ENCODE measurements at places on chromosomes 12 and 14.

- DNase-seq, result no peak
These were observed 12.4 kb downstream of the KRT7 start for GRCh38 chr12:52245259-52245961.

- no peak for DNase-seq
These were observed 474 bp downstream of the FITM1 start for GRCh38 chr14:24130717-24131548.

DNA sequence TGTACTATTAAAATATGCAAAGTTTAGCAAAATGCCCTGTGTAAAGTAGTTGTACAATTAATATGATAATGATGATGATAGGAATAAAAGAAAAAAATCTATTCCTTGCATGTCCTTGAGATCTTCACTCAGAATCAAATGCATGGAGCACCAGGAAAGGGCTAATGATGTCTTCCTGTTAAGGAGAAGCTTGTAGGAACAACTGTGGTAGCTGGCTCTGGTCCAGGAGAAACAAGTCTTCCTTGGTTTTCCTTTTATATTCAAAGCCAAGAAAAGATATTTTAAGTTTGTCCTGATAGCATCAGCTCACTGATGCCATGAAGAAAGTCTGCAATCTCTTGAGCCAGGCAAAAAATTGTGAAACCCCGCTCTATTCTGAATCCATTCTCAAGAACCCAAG, 138.9 kb downstream of the PIK3C2G start:
- no peak for DNase-seq

DNA sequence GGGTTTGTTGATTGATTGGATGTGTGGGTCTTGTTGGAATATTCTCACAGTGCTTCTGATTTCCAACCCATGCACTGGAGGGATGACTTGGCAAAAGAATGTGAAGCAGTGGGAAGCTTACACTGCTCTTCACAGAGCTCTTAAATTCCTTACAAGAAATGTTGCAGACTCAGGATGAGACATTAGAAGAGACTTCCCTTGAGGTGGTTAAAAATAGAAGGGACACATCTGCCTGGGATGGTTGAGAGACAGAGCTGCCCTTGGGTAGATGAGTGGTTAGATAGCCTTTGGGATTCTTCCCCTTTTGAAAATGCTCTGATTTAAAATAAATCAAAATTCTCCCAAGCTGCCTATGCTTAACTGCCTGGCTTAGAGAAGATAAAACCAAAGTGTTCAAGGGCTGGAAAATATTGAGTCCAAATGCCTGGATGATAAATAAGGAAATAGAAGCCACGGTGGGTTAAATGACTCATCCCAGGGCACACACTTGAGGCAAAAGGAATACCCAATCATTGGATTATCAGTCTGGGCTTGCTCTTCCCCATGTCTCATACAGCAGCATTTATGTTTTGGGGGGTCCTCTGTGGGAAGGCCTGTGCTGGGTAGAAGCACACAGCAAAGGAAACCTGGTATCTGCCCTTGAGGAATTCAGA, 264.3 kb downstream of the AKAP6 start:
- no peak for DNase-seq

- no peak for DNase-seq
These were observed 11.1 kb upstream of the ANO6 start for GRCh38 chr12:45204757-45205156.

DNA sequence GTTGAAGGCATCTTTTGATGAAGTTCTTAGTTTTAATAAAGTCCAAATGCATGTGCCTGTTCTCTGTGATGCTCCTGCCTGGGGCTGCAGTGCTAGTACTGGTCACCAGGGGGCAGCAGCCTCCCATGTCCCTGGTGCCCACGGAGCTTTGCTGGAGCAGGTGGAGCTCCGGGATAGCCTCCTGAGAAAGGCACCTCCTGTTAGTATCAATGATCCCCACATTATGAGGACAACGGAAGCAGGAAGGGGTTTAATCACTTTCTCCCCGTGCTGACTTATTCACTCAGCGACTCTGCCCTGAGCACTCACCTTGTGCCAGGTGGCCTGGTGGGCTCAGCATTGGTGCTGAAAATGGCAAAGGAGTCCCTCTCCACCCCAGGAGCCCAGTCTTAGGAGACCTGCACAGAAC, 123.0 kb upstream of the PZP start:
- peak; percentile 9 for DNase-seq

- no peak for DNase-seq
These were observed 61.3 kb downstream of the PHLDA1 start for GRCh38 chr12:75970310-75970709.

DNA sequence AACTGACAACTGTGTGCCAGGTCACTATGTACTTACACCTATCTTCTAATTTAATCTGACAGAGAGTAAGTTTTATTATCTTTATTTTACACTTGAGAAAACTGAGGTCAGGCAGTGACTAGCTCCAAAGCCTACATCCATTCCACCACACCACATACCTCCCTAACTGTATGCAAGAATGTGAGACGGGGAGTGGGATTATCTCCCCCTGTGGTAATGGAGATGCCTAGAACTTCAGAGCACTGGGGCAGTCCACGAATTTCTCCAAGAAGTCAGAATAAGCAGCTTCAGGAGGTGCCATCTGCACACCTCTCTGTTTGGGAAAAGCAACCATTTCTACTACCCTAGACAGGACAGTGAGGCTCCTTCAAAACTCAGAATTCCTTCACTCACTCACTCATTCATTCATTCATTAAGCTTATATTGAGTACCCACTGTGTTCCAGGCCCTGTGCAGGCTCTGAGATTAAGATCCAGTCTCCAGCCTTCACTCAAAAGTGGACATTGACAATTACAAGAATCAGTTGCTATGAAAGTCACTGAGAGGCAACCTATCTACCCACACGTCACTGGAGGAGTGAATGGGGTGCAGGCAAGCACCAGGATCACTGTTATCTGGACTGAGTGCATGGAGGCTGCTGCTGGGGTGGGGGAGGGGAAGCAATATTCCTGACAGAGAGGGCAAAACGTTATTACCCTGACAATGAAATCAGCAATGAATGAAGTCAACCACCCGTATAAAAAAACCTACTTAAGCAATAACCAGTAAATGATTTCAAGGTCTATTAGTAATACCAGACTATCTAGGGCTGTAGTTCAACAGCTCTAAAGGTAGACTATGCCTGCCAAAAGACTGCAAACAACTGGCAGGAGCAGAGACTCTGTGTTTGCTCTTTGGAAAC, 18.0 kb downstream of the SLC7A7 start:
- DNase-seq, result no peak

DNA sequence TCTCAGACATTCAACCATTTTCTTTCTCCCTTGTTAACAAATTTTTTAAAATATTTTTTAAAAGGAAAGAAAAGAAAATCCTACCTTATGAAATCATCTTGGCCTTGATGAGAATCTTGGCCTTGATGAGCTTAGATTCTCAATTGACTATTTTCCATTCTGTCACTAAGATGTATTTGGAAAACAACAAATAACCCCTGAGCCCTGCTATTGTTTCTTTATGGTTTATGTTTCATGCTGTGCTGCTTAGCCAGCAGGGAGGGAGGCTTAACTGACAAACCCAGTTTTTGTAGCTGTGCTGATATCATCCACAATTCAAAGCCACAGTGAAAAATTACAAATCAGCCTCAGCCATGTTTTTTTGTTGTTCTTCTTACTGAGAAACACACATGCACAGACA, 404.1 kb downstream of the RAD51B start:
- DNase-seq, result no peak

GRCh38 chr12:52787324-52788191, 8.4 kb downstream of the KRT3 start:
- DNase-seq, result no peak

GRCh38 chr12:4355156-4356040, 24.1 kb downstream of the FGF23 start:
- no peak for DNase-seq

DNA sequence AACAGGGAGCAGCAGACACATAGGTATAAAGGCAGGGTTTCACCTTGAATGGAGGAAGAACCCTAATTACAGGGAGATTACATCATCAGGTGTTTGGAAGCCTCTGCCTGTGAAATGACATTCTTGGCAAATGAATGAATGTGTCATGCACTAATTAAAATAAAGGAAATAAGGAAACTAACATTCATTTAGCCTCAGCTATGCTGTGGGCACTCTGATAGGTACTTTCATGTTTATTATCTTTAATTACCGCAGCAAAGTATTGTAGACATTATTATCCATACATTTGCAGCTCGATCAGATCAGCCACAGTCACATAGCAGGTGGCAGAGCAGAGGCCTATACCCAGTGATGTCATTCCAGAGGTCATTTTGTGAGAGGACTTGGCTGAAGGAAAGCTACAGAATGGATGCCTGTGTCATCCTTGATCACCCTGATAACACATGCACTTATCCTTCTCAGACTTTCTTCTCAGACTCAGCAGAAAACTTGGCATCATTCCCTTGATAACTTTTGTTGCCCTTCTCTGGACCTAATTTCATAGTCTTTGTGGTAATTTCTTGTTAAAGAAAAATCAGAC, 18.4 kb downstream of the ZNF664 start:
- no peak for DNase-seq

- peak; percentile 87 for DNase-seq
These were observed 2.8 kb upstream of the RNASE4 start for GRCh38 chr14:20681348-20682126.

- DNase-seq, result no peak
These were observed 5.0 kb upstream of the CCDC198 start for GRCh38 chr14:57498659-57499058.

DNA sequence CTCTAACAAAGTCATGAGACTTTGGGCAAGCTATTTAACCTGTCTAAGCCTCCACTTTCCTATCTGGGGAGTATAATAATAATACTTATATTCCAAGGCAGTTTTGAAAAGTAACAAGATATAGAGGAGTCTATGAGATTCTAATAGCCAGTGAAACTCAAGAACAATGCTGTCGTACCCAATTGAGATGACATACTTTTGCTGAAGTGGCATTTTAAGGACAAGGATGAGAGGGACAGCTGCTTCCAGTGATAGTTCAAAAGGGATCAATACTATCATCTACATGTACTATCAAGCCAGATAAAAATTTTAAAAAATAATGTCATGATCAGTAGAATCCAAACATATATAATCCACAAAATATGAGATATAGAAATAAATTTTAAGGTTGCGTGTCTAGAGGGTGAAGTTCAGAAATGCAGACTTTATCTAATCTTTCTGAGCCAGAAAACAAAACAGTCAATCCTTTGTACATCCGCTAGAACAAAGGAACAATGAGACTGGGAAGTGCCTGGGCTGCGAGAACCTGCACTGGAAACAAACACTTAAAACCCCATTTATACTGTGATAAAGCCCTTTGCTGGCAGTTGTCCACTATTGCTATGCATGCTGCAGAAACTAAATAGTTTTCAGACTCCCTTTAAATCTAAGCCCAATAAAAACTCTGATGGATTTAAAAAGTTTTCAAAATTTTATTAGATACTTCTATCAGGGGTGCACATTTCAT, 38.6 kb downstream of the PTPRB start:
- peak; percentile 75 for DNase-seq

DNA sequence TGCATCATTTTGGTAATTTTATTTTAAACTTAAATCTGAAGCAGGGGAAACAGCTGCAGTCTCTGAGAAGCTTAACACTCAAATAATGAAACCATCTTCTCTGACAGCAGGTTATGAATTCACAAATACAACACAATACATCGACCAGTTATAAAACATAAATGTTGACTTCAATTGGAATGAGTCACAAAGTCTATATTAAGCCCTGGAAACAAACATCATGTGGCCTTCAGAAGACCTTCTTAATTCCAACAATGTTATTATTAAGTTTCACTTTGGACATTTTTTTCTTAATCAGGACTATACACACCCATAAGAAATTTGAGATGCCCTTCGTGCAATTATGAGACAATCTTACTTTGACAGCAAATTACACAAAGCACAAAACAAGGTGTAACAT, 68.9 kb downstream of the CEP128 start:
- no peak for DNase-seq

GRCh38 chr12:89225401-89225800, 126.9 kb downstream of the DUSP6 start:
- DNase-seq, result no peak

DNA sequence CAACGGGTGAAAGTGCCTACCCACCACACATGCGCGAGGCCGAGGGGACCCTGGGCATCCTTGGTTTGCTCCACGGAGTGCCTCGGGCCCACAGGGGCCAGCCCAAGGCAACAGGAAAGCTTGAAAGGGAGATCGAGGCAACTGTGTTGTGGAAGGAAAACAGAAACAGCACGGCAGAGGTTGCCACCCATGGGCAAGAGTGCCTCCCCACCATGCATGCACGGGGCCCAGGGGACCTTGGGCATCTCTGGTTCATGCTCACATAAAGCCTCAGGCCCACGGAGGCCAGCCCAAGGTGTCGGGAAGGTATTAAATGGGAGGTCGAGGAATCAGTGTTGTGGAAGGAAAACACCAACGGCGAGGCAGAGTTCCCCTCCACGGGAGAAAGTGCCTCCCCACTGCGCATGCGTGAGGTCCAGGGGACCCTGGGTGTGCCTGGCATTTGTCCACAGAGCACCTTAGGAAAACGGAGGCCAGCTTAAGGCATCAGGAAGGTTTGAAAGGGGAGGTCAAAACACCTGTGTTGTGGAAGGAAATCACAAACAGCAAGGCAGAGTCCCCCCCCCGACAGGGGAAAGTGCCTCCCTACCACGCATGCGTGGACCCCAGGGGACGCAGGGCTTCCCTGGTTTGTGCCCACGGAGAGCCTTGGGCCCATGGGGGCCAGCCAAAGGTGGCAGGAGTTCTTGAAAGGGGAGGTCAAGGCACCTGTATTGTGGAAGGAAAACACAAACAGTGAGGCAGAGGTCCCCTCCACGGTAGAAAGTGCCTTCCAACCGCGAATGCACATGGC, 367.3 kb downstream of the ALG10 start:
- no peak for DNase-seq

DNA sequence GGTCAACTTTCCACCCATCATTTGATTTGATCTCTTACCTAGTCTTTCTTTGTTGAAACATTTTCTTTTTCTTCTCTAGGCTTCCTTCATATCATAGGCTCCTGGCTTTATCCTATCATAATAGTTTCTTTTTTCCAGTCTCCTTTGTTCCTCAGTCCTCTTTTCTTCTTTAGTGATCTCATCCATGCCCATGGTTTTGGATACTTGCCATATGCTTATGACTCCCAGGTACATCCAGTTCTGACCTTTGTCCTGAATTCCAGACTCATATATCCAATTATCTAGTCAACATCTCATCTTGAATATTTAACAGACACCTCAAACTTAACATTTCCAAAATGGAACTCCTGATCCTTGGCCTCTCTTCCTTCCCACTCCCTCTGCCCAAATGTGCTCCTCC, 36.1 kb upstream of the KRAS start:
- DNase-seq, result no peak

GRCh38 chr12:109606320-109607028, 32.9 kb downstream of the MVK start:
- DNase-seq, result no peak

DNA sequence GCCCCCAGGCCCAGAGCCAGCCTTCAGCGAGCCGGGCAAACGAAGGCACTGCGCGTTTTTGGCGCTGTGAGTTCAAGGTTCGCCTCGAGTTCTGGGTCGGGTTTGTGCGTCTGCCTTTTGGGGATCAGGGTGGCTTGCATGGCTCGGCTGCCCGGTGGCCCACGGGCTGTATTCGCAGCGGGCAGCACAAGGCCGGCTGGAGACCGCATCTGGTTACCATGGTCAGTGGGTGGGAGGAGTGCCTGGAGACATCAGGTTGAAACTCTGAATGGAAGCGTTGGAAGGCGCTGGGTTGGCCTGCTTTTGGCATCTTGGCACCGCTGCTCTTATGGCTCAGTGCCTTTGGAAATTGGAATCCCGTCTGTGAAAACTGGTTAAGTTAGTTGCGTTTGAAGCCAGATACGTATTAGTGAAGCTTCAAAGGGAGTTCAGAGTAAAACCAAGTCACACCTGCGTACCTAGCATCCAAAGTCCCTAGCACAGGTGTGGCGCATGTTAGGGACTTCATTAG, 50.9 kb downstream of the SNAPC1 start:
- no peak for DNase-seq

- DNase-seq, result peak; percentile 84
These were observed 149.7 kb upstream of the ARHGAP5 start for GRCh38 chr14:31927348-31927832.
